8988T (cell line): ENCODE measurements at places on chromosomes 1 and 21.

- no peak for DNase-seq
These were observed 151.1 kb downstream of the NTNG1 start for GRCh38 chr1:107291987-107292386.

DNA sequence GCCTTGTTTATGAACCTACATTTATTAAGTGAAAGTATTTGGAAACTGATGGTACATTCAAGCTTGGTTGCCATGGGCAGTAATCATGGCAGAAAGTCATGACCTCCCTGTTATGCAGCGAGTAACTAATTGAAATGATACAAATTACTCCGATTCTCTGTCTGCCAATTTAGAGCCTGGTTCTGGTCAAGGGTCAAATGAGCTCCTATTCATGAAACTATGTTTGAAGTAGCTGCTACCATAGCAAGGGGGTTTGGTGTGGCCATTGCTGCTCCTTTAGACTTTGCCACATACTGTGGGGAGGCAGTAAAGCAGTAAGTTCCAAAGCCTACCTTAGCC lies 187.2 kb upstream of the FOXD3 start:
- no peak for DNase-seq

DNA sequence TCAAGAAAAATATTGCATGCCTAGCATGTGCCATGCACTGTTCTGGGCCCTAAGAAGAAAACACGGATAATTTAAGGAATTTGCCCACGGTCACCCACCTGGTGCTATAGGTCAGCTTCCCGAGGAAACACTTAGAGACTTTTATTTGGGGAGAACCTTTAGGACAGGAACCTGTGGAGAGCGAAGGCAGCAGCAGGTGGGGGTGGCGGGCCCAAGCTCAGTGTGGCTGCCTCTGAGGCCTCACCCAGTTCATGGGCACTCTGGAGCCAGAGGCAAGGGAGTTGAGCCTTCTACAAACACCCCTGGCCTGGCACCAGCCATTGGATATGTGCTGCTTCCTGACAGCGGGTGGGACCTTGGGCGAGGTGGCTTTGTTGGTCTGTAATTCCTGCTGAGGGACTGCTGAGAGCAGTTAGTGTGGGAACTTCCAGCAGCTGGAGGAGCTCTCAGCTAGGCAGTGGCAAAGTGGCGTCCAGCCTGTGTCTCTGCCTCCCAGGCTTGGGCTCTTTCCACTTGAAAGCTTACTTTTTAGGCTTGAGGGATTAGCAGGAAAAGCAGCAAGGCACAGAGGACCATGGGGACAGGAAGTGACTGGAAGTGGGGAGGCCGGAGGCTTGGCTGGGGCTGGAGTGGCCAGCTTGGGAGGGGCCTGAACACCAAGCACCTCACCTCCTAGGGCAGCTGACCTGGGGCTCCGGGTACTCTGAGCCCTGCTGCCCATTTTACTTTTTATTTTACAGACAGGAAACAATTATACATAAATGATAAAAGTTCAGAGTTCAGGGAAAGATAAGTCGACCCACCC lies 19.1 kb downstream of the MRPL37 start:
- DNase-seq: no peak

GRCh38 chr1:37403166-37403565 lies 71.2 kb upstream of the ZC3H12A start:
- no peak for DNase-seq

GRCh38 chr1:12179111-12179519 lies 12.3 kb downstream of the TNFRSF1B start:
- no peak for DNase-seq

DNA sequence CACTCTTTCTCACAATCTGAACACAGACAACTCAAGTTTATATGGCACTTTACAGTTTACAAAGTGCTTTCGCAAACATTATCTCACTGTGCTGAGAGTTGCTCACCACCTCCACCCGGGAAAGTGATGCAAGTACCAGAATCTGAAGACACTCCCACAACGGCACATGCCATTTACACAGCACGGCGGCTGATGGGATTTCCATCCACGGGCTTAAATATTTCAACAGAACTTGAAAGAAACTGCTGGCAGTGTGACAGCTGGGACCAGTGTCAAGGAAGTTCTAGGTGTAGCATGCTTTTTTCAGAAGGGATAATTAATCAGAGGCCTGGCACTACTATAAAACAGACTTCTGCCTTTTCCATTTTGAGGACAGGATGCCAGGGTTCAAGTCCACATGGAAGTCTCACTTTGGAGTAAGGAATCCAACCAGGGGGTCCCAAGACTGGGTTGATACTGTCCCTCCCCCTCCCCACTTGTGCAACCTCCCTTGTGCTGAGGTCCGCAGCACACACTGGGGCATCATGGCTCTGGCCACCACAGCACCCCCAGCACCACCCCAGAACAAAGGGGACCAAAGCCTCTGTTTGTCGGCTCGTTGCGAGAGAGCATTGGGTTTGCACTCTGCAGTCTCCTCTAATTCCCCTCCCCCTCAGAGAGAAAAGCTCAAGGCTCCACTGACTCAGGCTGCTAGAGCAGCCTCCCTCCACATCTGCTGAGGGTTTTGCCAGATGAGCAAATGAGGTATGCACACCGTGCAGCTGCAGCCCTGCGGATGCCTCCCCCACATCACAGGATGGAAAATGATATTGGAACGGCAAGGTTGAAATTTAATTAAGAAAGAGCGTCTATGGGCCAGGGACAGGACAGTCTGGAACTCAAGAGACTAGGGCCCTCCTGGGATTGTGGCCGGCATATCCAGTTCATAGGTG lies 154.9 kb downstream of the TGFBR3 start:
- no peak for DNase-seq

DNA sequence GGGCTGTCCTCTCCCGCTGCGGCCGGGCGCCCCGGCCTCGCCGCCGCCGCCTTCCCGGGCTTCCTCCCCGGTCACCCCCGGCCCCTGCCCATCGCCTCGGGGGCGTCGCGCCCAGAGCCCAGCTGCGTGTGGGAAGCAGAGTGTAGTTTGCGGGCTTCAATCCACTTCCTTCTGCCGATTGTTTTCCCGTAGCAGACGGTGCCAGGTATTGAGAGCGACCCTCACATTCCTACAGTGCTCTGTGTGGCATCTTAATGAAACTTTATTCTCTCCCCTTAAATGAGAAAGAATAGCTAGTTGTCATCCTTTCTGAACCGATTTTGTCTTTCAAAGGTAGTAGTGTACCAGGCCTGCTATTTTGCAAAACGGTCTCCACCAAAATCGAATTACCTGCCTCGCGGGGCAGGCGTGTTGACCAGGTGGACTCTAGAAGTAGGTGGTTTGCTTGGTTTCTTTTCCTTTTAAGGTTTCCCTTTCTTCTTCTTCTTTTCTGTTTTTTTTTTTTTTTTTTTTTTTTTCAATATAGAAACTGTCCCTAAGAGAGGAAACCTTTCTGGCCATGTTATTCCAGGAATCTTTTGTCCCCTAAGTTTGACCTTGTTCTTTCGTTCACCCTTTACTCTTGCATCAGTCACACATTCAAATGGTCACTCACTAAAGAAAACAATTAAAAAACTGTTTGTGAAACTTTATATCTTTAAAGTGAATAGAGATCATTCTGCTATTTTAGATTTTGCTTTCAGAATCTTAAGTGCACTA lies 881 bp downstream of the USP25 start:
- peak; percentile 51 for DNase-seq
